HTR-8/SVneo (cell line): ENCODE measurements at places on chromosomes 3 and 15.

DNA sequence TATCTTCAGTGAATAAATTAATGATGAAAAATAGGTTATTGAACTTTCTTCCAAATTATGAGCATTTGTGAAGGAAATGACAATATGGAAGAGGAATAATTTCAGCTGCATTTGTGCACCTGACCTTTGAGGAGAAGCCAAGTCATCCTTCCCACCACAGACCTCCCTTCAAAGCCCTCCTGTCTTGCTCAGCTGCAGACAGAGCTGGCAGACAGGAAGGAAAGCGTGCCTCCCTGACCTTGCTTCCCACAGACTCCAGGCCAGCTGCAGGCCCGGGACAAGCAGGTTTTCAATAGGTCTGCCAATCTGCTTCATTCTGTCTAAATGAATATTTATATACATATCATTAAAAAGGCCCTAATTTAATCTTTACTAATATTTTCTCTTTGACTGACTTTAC lies 152.9 kb upstream of the RBMS3 start:
- DNase-seq = no peak

DNA sequence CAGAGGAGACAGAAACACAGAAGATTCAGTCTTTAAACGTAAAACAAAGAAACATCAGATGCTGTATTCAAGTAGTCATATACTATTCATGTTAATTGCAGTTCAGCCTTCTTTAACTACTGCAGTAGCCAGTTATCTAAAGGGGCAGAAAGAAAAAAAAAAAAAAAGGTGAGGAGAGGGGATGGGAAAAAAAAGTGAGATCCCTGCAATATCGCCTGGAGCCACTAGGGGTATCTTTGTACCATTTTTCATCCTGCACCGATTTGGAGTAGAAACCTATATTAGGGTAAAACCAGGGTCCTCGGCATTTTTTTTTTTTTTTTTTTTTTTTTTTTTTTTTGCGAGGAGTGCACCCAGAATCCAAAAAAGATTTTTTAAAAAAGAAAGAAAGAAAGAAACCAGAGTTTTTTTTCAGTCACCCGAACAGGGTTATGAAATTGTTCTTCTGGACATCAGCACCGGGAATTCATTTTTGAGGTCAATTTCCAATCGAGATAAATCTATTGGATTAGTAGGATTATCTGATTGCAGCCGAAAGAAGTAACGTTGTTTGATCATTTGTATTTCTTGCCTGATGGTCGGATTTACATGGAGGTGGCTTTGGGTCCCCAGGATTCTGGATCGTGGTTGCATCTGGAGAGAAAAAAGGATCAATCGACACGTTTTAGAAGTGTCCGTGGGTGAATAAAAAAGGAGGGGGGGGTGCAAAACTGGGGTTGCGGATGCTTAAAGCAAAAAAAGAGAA lies 186.7 kb downstream of the NLGN1 start:
- peak; percentile 22 for DNase-seq

GRCh38 chr3:117722856-117723255 lies 1013.3 kb downstream of the TUSC7 start:
- DNase-seq = no peak

- DNase-seq = no peak
These were observed 14.9 kb downstream of the GRAMD2A start for GRCh38 chr15:72182673-72183072.

DNA sequence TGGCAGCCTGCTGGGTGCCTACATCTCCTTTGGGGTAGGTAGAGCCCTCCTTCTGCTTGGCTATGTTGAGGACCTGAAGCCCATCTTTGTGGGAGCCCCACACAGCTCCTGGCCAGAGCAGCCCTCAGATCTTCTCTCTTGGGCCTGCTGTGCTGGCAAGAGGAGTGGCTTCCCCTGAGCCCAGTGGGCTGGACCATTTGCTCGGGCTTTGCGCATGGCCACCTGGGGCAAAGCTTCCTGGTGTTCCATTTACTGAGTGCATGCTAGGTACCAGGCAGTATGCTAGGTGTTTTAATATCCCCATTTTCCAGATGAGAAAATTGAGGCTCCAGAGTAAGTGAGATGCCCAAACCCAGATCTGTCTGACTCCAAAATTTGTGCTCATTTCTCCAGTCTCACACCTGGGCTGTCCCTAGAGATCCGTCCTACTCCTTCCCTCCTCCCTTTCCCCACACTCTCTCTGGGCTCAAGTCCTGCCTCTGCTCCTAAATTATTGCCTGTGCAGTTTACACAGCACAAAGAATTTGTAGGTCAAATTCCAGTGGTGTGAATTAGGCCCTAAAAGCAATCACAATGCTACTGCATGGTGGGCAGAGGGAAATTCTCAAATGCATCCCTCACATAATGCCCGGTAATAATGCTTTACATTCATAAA lies 39.7 kb downstream of the SLC28A1 start:
- DNase-seq = no peak

- DNase-seq = no peak
These were observed 309.9 kb downstream of the RPLP1 start for GRCh38 chr15:69762373-69763148.

GRCh38 chr15:91694131-91694830 lies 159.2 kb upstream of the SLCO3A1 start:
- DNase-seq = no peak

GRCh38 chr3:28504976-28505375 lies 156.4 kb upstream of the AZI2 start:
- no peak for DNase-seq

DNA sequence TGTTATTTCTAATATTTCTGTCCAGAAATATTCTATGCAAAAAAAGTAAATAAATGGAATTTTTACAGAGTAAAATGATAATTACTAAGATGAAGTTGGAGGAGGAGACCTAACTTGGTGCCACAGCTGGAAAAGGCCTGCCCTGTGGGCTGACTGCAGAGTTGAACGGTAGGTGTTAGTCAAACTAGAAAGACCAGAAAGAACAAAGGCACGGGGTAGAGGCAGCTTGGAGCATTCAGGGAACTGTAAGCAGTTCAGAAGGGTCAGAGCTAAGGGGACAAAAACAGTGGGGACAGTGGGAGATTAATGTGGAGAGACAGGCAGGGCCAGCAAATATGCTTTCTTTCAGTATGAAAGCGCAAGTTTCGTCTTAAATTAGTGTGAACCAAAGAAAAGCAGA lies 39.3 kb upstream of the PTPRG start:
- no peak for DNase-seq

DNA sequence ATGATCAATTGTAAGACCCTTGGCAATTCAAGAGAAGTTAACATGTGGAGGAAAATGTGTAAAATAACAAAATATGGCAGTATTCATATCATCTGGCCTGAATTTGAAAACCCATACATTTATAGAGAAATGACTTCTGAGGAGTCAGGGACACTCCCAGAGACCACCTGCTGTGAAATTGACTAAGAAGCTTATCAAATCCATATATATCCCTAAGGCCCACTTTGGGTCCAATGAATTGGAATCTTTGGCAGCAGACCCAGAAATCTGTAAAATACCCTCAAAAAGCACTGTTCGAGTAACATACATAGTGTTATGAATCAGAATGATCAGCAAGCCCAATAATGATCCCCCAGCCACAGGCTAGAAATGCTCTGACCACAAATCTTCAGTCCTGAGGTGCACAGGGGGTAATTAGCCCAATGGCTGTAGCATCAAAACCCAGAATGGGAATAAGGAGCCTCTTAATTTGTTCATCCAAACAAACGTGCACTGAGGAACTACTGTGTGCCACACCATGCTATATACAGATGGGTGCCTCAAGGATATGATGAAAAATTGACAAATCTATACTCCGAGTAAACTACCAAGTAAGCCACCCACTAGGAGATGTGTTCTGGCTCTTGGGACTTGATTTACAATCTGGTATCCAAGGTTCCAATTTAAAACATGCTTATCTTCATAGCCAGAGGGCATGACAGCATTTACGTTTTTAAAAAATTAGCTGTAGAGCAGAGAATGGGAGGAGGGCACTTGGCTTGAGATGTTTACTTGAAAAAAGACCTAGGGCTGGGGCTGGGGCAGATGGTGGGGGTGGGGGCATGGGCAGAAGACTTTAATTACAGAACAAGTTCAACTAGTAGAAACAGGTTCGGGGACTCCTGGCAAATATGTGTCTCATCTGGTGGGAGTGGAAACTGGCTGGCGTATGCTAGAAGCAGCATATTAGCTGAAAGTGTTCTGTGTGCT lies 9.1 kb upstream of the ARHGEF3 start:
- DNase-seq = no peak

DNA sequence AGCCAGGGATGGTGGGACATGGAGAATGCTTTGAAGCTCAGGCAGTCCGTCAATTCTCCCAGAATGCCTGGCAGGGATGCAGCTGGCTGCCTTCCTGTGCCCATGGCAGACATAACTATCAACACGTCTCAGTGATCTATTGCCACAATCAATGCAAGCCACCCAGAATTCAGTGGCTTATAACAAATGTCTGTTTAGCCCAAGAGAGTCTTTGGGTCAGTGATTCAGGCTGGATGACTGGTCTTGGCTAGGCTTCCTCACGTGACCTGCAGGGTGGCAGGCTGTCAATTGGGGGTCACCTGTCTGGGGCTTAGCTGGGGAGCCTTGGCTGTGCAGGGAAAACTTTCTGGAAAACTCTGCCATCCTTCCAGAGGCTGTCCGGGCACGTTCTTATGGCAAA lies 213.1 kb upstream of the LRRFIP2 start:
- DNase-seq = no peak

DNA sequence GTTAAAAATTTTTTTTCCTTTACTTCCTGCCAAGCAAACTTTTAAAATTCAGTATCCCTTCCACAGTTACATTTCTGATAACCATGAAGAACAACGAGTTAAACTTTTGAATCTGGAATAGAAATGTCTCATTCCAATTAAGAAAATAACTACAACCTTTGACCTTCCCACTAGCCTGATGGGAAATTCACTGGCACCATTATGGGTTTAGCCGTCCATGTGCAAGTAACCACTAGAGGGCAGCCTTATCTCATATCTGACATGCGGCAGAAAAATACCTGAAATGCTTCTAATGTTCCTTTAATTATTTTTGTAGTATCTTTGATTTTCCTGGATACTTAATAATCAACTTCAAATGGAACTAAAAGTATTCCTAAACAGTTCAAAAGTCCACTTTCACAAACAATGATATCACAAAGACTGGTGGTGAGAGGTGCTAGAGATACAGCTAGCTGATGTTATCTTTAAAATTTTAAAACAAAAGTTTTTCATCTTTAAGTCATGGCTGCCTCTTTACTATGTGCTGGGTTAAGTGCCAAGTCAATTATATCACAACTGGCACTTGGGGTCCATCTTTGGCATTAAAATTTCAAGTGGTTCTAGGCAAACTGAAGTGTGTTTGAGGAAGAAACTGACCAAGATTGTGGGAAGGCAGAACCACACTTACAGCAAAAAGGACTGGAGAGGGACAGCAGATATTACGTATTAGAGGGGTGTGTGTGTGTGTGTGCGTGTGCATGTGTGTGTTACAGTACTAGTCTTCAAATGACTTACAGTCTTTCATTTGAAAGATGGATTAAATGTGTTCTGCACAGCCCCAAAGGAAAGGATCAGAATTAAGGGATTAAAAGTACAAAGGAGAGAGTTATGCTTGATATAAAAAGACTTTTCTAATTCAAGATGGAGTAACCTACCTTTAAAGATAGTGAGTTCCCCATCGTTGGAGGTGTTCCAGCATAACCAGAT lies 107.1 kb upstream of the ICE2 start:
- peak; percentile 63 for DNase-seq

DNA sequence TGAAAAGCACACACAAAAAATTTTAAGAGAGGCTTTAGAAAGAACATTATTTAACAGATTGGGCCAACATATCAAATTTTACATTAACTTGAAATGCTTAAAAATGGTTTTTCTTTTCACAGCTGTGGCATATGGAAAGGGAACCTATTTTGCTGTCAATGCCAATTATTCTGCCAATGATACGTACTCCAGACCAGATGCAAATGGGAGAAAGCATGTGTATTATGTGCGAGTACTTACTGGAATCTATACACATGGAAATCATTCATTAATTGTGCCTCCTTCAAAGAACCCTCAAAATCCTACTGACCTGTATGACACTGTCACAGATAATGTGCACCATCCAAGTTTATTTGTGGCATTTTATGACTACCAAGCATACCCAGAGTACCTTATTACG lies 47.5 kb downstream of the PARP14 start:
- DNase-seq = no peak

- DNase-seq = peak; percentile 31
These were observed 171.9 kb downstream of the FMN1 start for GRCh38 chr15:33022629-33023028.

- no peak for DNase-seq
These were observed 93.2 kb upstream of the IQSEC1 start for GRCh38 chr3:13166243-13167063.

DNA sequence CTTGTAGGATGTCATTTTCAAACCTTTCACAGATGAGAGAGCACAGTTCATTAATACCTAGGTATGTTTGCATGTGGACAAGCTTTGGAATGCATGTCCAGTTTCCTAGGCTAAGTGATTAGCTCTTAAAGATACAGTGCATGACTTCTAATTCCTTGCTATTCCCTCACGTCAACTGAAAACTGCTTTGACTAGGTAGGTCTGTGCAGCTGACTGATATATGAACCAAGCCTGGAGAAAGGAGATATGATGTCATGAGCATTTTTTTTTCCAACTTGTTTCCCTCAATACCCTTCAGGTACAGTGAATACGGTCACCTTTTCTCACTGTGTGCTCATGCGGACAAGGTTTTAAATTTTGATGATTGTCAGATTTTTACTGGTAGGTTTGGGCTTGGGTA lies 41.6 kb upstream of the TASOR start:
- DNase-seq = no peak

DNA sequence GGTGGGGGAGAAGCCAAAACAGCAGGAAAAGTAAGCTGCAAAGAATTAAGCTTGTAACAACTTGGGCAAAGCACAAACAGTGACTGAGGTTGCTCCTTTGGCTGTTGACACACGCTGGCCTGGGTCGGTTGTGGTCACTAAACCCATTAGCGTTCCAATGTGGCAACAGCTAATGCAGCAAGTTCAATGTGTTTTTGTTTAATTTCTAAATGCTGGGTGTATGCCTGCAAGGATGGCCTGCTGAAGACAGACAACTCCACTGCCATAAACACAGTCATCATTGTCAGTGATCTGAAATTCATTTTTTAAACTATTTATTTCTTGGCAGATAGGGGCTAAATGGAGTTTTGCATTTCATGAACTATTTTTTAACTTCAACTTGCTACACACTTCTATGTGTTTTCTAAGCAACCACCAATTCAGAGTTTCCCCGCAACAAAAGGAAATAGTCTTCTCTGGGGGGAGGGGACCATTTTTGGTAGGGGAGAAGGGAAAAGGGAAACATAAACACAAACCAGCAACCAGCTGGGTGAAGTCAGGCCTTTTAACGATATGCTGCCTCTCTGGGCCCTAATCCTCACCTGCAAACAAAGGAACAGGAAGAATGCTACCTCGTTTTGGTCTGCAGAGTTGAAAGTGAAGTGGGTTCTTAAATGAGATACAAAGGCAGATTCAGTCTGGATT lies 34.8 kb upstream of the WNT5A start:
- DNase-seq = no peak
